Activated CD8-positive, alpha-beta memory T cell treated with anti-CD3 and anti-CD28 coated beads for 48 hours (primary cell): ENCODE measurements at places on chromosomes 6 and 20.

DNA sequence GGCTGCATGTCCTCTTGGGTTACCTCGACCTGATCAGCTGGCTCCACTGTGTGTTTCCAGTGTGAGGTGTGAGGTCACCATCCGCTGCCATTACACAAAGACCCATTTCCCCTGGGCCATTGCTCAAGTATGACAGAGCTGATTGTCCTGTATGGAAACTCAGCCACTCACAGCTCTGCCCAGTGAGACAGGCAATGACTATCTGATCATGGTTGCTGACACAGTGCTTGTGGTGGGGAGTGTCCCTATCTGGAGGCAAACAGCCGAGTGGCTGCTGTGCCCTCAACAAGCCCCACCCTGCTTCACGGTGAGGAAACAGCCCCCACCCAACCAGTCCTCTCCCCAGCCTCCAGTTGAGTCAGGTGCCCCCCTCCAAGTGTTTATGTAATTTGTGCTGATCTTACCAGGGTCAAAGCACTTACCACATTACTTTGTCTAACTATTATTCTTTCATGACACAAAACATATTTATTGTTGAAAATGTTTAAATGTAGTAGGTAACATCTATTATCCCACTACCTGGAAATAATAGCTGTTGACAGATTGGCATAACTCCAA is 11.7 kb upstream of the MAPK13 start:
- peak; percentile 46 for DNase-seq

DNA sequence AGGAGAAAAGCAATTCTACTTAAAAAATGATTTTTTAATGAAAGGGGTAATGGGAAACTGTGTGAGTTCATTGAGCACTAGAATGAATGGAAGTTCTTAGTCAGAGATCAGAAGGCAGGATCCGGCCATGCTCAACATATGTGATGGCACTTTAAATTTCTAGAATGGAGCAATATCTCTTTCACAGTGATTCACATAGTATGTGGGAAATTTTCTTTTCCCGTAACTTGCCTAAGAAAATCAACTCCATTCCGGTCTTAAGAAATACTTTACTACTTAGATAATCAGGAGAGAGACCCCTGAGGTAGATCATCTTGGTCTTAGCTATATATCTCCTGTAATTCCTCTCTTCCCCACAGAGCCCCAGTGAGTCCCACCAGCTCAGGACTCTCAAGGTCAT is 131.8 kb downstream of the SCML4 start:
- DNase-seq, result no peak

GRCh38 chr20:58690396-58691135 is 2.0 kb upstream of the NPEPL1 start:
- no peak for DNase-seq

DNA sequence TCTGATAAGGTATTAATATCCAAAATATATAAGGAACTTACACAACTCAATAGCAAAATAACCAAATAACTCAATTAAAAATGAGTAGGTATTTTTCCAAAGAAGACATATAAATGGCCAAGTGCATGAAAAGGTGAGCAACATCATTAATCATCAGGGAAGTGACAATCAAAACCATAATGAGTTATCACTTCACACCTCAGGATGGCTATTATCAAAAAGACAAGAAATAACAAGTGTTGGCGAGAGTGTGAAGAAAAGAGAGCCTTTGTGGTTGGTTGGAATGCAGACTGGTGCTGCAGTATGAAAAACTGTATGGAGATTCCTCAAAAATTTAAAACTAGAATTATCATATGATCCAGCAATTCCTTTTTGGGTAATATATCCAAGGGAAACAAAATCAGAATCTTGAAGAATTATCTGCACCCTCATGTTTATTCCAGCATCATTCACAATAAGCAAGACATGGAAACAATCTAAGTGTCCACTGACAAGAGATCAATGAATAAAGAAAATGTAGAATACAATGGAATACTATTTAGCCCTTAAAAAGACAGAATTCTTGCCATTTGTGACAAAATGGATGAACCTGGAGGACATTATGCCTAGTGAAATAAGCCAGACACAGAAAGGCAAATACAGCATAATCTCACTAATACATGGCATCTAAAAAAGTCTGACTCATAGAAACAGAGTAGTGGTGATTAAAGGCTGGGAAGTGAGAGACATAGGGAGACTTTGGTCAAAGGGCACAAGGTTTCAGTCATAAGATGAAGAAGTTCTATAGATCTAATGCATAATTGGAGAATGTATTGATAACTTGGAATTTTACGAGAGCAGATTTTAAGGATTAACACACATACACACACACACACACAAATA is 175.6 kb downstream of the FOXA2 start:
- DNase-seq, result no peak

DNA sequence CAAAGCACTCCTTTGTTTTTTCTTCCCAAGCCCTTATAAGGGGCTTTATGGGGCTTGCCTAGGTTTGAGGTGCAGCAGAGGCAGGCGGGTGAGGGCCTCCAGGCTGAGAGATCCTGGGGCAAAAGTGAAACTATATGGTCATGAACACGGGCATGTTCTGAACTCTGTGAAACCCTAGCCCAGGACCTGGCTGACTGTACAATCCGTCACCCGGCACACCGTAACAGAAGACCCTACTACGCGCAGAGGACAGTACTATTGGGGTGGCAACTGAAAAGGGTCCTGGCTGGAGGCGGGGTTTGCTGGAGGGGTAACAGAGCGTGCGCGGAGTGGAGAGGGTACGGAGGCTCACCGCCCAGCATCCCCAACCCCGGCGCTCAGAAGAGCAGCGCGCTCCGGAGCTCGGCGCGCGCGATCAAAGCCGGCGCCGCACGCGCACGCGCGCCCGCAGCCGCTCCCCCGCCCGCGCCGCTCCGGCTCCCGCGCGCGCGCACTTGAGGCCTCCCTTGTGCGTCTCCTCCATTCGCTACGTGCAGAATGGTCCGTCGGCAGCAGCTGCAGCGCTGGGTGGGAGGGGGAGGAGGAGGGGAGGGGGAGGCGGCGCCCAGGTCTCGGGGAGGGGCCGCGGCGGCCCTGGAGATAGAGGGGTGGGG is 54.2 kb downstream of the MRPL14 start:
- peak; percentile 81 for DNase-seq

GRCh38 chr20:53021934-53022333 is 49.8 kb downstream of the TSHZ2 start:
- DNase-seq, result no peak

DNA sequence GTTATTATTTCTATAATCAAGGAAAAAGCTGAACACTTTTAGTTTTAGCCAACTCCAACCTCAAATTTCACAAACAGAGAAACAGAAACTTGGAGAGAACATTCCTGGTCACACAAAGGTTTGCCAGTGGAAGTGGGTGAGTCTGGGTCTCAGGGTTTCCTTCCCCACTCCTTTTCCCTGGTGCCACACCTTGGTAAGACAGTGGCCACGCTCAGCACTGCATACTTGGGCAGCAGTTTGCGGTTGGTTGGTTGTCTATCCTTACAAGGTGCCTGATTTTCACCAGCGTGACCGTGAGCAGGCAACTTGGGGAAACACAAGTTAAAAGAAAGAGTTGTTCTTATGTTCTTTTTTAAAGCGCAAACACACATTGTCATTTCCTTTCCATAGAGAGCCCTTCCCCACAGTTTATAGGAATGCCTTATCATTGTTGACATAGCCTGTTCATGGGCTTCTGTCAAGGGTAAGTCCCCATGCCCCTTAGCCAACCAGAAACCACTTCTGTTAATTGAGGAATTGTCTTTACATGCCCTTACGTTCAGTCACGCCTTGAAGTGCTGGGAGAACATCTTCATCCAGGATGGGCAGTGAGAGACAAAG is 82.2 kb downstream of the RIN2 start:
- no peak for DNase-seq

DNA sequence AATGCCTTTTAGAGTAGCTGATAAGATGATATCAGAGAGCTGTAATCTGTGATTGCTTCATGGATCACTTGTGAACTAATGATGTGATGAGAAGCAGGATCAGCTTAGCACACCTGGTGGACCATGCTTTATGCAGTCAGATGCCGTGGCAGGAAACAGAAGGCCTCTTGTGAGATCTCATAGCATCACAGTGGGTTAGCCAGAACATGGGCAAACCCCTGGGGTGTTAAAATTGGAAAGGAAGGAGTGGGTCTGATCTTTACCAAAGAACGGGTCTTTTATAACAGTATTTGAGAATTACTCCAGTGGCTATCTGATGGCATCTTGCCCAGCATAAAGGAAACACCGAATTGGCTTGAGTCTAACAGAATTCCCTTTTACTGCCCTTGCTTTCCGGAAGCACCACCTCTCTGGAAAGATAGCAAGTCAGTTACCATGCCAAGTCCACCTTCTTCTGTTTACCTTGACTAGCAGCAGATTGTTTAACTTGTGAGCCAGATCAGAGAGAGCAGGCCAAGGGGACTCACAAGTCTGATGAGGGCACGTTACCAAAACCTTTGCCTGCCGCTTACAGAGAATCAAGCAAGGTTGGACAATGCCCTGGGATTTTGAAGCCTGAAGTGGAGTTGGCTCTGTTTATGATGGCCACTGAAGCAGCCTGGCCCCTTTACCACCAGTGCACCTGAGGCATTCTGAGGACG is 20.9 kb upstream of the SRF start:
- no peak for DNase-seq

GRCh38 chr20:24953621-24954133 is 4.6 kb downstream of the CST7 start:
- DNase-seq, result no peak

DNA sequence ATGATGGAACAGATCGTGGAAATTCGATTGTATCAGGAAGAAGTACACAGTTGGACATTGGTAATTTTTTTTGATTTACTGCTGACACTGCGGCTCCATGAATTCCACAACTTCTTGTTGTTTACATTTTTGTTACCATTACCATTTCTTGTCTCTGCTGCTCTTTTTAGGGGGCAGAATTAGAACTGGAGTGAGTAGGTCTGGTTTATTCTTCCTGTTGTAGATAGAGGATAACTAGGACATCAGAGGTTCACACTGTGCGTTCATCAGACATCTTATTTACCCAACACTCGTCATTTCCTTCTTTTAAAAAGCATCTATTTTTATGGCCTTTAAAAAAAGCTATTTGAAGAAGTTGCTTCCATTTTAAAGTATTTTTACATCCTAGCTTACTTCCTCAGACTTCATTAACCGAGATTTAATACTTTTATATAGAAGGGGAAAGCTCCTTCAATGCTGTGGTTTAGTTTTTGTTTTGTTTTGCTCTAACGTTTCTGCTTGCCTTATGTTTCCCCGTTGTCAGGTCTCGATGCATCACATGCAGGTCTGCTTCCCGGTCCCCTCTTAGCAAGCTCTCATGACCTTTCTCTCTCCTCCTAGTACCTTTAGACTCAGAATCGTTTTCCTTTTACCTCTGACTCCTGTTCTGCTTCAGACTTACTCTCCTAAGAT is 139.1 kb downstream of the ARID1B start:
- no peak for DNase-seq

- DNase-seq, result no peak
Measured at GRCh38 chr6:163314791-163315470, 99.6 kb upstream of the QKI start.

DNA sequence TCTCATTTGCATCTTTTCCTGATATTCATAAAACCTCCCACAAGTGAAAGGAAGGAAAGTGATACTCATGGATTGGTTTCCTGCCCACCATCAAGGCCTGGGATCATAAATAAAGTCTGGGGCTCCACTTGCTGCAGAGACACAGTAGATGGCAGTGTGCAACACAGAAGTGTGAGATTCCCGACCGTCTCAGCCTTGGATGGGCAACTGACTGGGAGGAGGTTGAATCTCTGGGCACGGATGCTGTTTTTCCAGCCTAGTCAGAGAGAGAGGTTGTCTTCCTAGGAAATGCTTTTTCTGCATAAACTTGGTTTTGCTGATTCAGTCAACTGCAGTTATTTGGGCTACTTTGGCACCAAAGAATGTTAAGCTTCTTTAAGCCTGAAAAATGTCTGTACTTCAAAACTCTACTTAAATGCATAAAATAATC is 9.9 kb upstream of the RFPL4B start:
- no peak for DNase-seq

DNA sequence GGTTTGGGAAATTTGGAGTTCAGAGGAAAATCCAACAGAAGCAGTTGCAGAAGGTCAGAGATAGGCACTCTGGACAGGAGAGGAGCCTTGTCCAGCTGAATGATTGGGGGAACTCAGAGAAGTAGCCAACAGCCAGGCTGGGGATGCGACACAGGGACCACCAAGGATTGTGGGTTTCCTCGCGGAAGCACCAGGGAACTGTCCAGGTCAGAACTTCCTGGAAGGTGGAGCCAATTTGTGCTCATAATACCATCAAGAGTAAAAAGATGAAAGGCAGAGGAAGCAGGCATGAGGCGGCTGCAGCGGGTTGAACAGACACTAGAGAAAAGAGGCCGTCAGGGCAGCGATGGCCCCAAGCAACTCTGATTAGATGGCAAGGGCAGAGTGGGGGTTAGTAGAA is 33.7 kb downstream of the MDFI start:
- no peak for DNase-seq

DNA sequence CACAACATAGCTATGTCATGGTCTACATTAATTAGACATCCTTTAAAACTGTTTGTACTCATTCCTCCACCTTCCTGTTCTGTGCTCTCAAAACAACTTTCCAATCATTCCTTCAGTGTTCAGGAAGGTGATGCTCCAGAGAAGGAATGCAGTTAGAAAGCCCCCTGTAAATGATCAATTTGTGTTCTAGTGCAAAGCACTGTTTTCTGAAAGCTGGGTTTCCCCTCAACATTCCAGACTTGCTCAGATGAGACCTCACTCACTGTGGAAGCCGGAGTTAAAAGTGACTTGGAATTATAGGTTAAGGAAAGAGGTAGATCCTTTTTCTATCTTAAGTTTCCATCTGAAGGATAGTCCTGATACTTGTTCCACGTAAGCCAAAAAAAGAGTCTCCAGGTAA is 95.9 kb downstream of the BMP2 start:
- DNase-seq, result no peak

DNA sequence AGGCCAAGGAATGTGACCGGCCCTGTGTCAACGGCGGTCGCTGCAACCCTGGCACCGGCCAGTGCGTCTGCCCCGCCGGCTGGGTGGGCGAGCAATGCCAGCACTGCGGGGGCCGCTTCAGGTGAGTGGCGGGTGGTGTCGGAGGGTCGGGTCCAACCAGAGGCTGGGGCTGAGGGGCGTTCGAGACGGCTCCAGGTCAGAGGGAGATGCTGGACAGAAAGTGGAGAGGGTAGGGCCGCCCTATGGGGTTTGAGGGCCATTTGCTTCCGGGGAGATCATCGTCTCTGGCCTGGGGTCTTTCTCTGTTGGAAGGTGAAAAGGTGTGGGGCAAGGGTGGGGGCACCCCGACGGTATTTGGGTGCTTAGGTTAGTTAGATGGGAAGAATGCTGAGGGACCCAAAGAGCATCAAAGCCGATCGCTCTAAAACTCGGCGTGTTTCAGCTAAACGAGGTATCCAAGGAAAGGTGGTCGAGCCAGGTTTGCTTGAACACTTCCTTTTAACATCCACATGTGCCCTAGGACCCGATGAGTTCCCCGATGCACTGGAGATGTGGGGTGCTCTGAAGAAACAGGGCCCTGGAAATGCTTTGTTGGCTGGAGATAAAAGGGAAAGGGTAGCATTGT is 691 bp downstream of the ATRN start:
- no peak for DNase-seq

GRCh38 chr6:92270365-92270764 is 1149.0 kb downstream of the EPHA7 start:
- DNase-seq, result no peak

- no peak for DNase-seq
Measured at GRCh38 chr20:18543932-18544331, 23.3 kb upstream of the SMIM26 start.
